ENCODE measurements at places on chromosomes 3 and 15. TPM values are rescaled to one million over a fixed set of nuclear protein-coding genes. Genes with fewer than 3 reads are reported as not detected.

- DNase-seq = no peak
Measured at GRCh38 chr3:186532598-186533072, 11.5 kb downstream of the CRYGS start.

- DNase-seq = no peak
Measured at GRCh38 chr15:94306700-94307650, 75.6 kb downstream of the MCTP2 start.

DNA sequence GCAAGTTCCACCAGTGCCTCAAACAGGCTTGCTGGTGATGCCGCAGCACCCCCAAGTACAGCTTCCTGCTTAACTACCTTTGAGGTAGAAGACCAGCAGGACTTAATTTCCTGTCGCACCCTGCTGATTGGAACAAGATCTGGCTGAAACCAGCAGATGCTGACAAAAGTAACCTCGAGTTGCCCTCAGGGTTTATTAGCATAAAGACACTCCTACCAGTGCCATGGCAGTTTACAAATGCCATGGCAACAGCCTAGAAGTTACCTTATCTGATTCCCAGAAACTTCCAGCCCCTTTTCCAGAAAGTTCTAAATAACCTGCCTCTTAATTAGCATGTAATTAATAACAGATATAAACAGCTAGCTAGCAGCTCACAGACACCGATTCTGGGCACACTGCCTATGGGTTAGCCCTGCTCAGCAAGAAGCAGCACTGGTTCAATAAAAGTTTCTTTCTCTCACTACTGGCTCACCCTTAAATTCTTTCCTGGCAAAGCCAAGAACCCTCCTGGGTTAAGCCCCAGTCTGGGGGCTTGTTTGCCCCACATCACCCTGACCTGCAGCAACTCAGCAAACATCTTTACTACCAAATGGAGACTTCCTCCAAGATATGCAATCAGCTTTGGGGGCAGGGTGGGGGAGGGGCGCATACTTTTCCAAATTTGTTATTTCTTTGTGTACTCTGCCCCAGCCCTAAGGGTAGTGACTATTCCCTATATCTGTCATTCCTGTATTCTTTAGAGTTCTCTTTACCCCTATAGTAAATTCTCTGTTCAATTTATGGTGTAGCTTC is 54.2 kb downstream of the MAP4 start:
- no peak for DNase-seq

The CHRNB4 gene
- total RNA-seq = 1.3 TPM

DNA sequence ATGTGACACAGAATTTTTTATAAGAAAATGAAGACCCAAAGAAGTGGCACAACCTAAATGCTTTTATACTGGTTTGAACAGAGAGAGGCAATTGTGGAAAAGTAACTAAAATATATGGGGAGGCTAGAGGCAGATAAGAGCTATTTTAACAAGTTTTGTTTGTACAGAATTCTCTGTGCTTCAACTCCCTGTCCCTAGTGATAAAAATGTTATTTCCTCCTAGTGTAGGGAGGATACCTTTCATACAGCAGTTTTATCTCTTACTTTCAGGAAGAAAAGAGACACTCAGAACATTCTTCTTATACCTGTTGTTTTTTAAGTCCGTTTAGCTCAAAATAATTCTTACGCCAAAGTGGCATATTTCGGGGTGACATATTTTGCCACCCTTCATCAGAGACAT is 21.2 kb upstream of the ZNF639 start:
- no peak for DNase-seq

The SLC22A13 gene
- 0.63 TPM for total RNA-seq

DNA sequence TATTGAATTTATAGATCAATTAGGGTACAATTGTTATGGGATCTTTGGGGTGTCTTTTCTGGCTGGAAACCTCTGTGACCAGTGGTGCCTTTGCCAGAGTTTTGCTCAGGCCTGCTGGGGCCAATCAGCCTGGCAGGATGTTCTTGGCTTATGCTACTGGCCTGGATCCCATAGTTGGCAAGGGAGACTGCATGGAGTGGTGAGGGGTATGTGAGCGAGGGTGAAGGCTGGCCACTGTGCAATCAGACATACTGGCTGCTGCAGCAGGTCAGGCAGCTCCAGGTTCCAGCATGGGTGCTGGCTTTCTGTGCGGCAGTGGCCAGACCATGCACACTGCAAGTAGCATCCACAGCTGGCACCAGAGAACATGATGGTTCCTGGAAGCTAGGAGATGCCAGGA is 1053.2 kb upstream of the GBE1 start:
- DNase-seq = no peak

DNA sequence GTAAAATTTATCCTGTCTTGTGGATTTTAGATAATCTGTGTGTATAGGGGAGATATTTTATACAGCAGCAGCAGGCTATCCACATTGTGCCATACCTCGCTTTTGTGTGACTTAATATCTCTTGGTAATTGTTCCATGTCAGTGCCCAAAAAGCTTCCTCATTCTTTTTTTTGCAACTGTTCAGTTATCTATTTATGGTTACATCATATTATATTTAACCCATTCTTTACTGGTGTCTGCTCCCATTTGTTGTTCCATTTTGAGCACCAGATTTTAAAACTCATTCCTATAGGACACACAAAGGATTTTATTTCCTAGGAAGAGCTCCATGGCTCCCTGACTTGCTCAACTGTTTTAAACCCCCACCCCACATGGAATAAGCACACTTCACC is 86.3 kb upstream of the RASGRP1 start:
- DNase-seq = no peak

GRCh38 chr3:20068512-20069177 is 28.4 kb downstream of the KAT2B start:
- no peak for DNase-seq

The NOP10 gene
- 171 TPM for total RNA-seq

The FOXL2 gene
- 1.8 TPM for total RNA-seq

Data from Caco-2 (cell line).